GM04503 (cell line): ENCODE measurements at places on chromosomes 2 and 18.

DNA sequence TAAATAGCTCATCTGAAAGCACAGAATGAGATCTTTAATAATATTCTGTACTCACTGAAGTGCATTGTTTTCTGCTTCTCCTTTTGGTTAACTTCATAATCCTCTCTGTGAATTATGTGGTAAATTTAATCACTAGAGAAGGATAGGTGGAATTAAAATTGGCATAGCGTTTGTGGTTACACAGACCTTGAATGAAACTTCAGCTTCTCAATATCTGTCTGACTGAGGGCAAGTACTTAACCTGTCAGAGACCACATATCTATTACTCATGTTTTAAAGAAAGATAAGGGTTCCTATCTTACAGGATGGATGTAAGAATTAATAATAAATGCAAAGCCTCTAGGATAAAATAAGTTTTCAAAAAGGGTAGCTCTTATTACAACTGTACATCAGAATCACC lies 861.8 kb downstream of the TRIB2 start:
- no peak for DNase-seq

- peak; percentile 67 for DNase-seq
Measured at GRCh38 chr2:85902496-85902895, 13.7 kb upstream of the ST3GAL5 start.

DNA sequence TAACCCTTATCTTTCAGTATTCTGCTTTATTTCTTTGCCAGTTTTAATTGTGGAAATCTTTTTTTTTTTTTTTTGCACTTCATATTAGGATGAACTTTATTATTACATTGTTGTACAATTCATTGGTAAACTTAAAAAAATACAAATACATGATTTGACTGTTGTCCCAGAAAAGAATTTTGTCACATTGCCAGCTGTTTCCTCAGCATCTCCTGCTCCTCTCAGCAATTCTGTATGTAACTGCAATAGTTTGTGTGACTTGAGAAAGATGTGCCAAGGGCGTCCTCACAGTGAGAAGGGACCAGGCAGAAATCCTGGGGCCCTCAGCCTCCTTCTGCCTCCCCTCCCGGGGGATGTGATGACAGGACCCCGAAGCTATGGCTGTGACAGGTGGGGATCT lies 254.4 kb downstream of the NBAS start:
- DNase-seq: no peak

GRCh38 chr18:75977081-75977480 lies 518.0 kb downstream of the ZNF516 start:
- peak; percentile 3 for DNase-seq

DNA sequence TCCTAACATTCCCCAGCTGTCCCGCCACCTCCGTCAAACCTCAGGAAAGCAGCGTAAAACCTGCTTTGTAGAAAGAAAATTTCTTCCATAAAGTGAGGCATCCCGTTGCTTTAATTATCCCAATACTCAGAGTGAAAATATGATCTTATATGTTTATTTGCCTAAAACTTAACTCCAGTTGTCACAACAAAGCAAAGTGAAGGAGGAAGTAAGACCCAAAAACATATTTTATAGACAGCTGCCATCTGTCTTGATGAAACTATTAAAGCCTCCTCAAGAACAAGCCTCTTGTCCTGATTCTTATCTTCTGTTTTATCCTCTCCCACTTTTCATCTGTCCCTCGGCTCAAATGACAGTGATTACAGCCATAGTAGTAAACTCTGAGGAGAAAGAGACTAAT lies 28.9 kb upstream of the LPIN2 start:
- DNase-seq: no peak

DNA sequence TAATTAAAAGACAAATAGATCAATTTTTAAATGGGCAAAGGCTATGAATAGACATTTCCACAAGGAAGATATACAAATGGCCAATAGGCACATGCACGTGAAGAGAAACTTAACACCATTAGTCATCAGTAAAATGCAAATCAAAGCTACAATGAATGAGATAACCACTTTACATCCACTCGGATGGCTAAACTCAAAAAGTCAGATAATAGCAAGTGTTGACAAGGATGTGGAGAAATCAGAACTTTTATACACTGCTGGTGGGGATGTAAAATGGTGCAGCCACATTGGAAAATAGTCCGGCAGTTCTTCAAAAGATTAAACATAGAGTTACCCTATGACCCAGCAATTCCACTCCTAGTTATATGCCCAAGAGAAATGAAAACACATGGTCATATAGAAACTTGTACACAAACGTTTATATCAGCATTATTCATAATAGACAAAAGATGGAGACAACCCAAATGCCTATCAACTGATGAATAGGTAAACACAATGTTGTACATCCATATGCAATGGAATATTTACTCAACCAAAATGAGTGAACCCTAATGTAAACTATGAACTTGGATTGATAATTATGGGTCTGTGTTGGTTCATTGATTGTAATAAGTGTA lies 51.1 kb downstream of the SMAD7 start:
- no peak for DNase-seq

DNA sequence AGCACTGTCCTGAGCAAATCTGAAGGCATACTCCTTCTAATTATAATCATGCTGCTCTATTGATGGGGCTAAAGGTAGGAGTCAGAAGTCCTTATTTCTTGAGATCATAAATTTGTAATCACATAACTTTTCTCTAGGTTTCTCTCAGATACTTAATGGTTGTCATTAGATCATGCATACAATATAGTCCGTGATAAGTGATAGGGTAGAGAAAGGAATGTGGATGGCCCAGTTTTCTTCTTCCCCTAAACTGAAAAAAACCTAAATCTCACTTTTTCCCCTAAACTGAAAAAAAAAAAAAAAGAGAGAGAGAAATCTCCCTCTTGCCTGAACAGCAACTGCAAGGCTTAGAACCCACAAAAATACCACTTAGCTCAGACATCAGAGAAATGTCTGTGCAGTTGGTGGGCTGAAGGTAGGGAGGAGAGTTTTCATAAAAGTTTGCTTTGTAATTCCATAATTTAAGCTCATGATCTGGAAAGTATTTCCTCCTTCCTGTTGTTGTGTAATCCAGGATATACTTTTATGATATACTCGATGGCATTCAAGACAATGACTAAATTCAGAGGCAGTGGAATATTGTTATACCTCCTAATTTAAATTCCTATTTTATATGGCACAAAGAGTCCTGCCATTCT lies 79.3 kb upstream of the ITPRID2 start:
- DNase-seq: no peak

GRCh38 chr2:223041527-223042109 lies 10.4 kb upstream of the KCNE4 start:
- peak; percentile 94 for DNase-seq

GRCh38 chr2:23762141-23762540 lies 164.8 kb downstream of the ATAD2B start:
- DNase-seq: no peak

DNA sequence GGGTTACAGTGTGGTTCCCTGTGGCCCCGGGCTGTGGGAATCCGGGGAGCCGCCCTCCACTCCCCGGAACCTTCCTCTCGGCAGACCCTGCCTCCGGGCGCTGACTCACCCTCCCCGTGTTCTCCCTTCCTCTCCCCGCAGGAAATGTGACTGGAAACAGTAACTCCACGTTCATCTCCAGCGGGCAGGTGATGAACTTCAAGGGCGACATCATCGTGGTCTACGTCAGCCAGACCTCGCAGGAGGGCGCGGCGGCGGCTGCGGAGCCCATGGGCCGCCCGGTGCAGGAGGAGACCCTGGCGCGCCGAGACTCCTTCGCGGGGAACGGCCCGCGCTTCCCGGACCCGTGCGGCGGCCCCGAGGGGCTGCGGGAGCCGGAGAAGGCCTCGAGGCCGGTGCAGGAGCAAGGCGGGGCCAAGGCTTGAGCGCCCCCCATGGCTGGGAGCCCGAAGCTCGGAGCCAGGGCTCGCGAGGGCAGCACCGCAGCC lies 59.5 kb downstream of the TNFRSF11A start:
- DNase-seq: no peak

DNA sequence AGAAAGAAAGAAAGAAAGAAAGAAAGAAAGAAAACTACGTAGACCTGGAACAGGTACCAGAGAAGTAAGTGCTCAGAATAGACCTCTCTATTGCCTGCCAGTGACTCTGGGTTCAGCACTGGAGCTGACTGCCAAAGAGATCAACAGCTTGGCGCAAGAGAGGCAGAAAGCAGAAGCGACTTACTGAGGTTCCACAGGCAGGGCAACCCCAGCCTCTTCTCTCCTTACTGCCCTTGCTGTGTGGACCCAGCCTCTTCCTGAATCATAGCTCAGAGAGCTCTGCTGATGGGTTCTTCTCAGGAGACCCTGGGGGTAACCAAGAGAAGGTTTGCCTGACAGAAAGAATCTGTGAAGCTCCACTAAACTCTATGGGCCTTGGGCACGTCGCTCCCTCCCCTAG lies 7.1 kb downstream of the CAPN13 start:
- no peak for DNase-seq

- no peak for DNase-seq
Measured at GRCh38 chr2:218799990-218800389, 18.0 kb downstream of the CYP27A1 start.

GRCh38 chr2:98605076-98605475 lies 3.2 kb downstream of the COA5 start:
- DNase-seq: no peak

DNA sequence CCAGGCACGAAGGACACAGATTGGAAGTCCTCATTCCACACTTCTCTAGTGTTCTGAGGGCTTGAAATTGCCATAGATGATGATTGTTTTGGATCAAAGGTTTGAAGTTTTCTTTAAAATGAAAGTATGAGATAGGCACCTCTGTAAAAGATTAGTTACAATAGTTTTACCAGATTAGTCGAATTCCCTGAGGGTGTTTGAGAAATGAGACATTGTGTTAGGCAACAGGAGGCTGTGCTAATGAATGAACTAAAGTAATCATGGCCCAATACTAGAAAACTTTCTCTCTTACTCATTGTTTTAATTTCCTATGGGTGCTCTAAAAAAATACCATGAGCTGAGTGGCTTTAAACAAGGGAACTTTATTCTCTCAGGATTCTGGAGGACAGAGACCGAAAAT lies 421.7 kb downstream of the RNF144A start:
- no peak for DNase-seq

GRCh38 chr2:197045115-197045514 lies 118.6 kb upstream of the PGAP1 start:
- DNase-seq: no peak

- DNase-seq: no peak
Measured at GRCh38 chr18:54696616-54697293, 105.7 kb downstream of the DYNAP start.

GRCh38 chr2:37361994-37362698 lies 17.7 kb downstream of the QPCT start:
- no peak for DNase-seq

GRCh38 chr2:152874955-152875354 lies 156.5 kb downstream of the ARL6IP6 start:
- DNase-seq: no peak

GRCh38 chr2:189177251-189177840 lies 2.2 kb downstream of the COL5A2 start:
- DNase-seq: no peak

DNA sequence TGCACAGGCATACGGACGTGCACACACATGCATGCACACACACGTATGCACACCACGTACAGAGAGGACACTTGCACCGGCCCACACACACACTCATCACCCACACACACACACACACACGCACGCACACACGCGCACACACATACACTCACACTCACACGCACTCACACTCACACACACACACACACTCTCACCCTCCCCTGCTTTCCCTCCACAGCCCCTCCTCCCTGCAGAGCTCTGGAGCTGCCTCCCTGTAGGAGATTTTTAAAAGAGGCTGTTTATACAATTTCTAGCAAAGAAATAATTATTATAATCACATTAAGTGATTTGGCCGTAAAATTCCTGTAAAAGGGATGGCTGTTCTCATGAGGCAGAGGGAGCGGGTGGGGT lies 36.5 kb upstream of the SNED1 start:
- no peak for DNase-seq

DNA sequence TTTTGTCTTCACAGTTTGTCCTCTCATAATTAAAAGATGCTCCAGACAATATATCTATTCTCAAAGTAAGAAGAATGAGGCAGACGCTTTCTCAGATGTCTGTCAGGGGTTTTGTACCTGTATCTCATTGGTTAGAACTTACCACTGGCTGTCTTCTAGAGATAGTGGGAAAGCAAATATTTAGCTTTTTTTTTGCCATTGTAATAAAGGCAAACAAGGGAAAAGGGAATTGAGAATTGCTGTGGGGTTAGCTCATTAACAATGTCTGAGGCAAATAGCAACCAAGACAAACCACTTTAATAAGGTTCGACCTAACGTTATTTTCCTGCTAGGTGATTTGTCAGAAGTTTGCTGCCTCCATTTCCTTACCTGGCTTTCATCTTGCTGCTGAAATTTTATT lies 30.0 kb downstream of the ZNF638 start:
- no peak for DNase-seq

DNA sequence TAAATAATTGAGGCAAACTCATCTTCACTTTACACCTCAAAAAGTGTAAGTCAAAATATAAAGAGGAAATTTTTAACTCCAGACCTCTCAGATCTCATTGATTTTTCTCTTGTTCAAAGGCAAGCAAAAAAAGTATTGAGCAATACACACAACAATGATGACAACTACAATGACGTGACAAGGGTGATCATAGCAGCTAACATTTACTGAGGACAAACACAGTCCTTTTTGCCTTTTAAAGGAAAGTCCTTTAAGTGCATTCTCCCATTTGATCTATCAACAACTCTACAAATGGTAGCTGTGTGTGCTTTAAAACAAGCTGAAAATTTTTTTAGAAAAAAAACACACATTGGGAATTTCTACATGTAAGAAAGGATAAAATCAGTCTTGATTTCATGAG lies 123.5 kb upstream of the CTAGE1 start:
- no peak for DNase-seq

DNA sequence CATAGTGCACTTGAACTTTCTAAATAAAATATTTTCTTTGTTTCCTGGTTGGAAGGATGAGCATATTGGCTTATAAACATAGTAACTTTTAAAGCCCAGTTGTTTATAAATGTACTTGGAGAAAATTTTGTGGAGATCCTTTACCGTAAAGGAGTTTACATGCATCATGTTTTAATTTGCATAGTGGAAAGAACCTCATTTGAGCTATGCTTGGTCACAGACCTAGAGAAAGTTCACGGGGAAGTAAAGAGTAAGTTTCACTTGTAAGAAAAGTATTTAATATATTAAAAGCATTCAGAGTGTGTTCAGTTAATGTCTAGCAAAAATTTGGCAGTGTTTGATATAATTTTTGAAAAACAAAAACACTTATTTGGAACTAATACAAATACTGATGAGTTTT lies 45.3 kb downstream of the PIKFYVE start:
- DNase-seq: no peak

GRCh38 chr2:82476094-82476493 lies 1983.0 kb downstream of the SUCLG1 start:
- DNase-seq: no peak

- no peak for DNase-seq
Measured at GRCh38 chr2:15559379-15560139, 1.6 kb downstream of the NBAS start.

DNA sequence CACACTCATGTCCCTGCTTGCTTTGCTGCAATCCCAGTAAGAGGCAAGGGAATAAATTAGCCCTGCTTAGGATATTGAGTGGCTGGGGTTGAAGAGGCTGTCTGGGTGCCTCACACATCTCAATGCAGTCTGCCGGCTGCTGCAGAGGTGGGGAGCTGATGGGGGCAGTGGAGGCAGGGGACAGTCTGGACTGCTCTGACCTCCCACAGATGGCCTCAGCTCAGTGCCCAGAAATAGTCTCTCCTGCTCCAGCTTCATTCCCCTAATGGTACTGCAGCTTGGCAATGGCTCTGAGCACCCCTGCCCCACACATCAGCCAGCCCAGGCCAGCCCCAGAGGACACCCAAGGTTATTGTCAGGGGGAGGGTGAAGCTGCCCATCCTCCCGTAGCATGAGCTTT lies 21.5 kb upstream of the TNS1 start:
- DNase-seq: no peak
